Upper lobe of left lung (tissue), 6 donors: ENCODE measurements at places on chromosomes 7 and 10. TPM values are rescaled to one million over a fixed set of nuclear protein-coding genes. Genes with fewer than 3 reads are reported as not detected.

TFEC gene
- 29.4 TPM for total RNA-seq

DNA sequence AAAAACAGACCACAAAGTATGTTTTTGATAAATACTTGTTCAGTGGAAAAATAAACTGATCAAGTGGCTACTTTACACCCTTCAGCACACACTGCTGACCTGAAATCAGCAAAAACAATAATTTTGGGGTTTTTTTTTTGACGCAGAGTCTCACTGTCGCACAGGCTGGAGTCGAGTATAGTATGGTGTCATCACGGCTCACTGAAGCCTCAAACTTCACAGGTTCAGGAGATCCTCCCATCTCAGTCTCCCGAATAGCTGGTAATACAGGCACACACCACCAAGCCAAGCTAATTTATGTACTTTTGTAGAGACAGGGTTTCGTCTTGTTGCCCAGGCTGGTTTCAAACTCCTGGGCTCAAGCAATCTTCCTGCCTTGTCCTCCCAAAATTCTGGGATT lies 30.6 kb downstream of the TARP start:
- DNase-seq = no peak

- no peak for DNase-seq
Measured at GRCh38 chr10:127081851-127082345, 114.5 kb downstream of the INSYN2A start.

GRCh38 chr10:688312-689120 lies 952 bp downstream of the DIP2C start:
- DNase-seq = no peak

DNA sequence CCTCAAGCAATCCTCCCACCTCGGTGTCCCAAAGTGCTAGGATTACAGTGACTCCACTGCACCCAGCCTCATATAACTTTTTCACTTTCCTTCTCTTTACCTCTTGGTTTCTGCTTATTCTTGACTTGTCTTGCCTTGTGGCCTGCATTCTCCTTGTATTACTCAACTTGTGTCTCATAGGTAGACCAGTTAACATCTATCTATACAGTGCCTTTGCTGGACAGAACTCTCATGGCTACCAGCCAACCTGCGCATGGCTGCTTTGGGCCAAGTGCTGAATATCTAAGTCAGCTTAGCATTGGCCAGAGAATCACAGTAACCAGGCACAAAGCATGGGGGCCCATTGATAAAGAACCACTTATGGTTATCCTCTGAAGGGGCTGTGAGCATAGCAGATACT lies 42.6 kb upstream of the ZNRF2 start:
- DNase-seq = no peak
